ENCODE measurements at places on chromosomes 5 and 9. TPM values are rescaled to one million over a fixed set of nuclear protein-coding genes. Genes with fewer than 3 reads are reported as not detected.

Gene CDC25C
- 5.6 TPM for total RNA-seq

DNA sequence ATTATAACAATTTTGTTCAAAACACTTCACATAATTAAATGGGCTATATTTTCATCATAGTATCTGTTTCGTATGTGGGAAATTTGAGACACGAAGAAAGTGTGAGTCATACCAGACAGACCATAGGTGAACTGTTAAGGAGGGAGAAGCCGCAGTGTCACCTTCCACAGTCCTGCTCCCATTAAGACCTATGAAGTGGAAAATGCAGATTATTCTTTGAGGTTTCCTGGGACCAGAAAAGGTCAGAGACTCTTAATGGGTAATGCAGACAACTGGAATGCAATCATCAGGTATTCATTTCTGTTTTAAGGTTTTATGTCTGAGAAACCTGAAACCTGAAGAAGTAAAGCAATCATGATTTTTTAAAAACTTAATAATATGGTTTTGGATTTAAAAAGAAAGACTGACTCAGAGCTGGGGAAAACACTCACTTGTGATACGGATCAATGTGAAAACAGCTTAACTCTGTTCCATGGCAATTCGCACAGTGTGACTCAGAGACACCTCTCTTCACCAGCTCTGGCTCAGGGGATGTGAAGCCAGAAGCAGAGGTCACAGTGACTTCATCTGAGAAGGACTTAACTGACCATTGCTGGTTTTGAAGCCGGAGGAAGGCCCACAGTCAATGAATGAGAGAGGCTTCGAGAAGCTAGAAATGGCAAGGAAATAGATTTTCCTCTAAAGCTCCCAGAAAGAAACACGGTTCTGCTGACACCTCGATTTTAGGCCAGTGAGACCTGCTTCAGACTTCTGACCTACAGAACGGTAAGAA is 17.2 kb upstream of the GCNT1 start:
- peak overlapping the region; percentile 89 for H3K4me3 ChIP-seq
- DNase-seq, result no peak
- H3K27me3 ChIP-seq, result no peaks in the 10 kb centered on the region

Gene BRINP1
- total RNA-seq, result not detected

Gene LIFR
- 0.10 TPM for total RNA-seq

DNA sequence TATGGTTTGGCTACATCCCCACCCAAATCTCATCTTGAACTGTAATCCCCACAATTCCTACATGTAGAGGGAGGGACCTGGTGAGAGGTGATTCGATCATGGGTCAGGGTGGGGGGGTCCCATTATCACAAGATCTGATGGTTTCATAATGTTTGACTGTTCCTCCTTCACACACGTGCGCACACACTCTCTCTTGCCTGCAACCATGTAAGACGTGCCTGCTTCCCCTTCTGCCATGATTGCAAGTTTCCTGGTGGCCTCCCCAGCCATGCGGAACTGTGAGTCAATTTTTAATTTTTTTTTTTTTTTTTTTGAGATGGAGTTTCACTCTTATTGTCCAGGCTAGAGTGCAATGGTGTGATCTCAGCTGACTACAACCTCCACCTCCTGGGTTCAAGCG is 27.0 kb downstream of the FAM169A start:
- H3K4me3 ChIP-seq, result no peak overlapping the region
- H3K27me3 ChIP-seq, result no peaks in the 10 kb centered on the region
- H3K4me1 ChIP-seq, result peaks cover 8% of the 10 kb centered on the region
- H3K27ac ChIP-seq, result no peak overlapping the region

GRCh38 chr5:15889001-15889400 is 290.6 kb downstream of the MARCHF11 start:
- H3K36me3 ChIP-seq, result no peaks in the 10 kb centered on the region
- no peak overlapping the region for H3K27ac ChIP-seq
- H3K4me3 ChIP-seq, result no peak overlapping the region
- no peaks in the 10 kb centered on the region for H3K4me1 ChIP-seq

- peak overlapping the region; percentile 96 for H3K27ac ChIP-seq
- peaks cover 64% of the 10 kb centered on the region for H3K4me1 ChIP-seq
- H3K27me3 ChIP-seq, result no peaks in the 10 kb centered on the region
- no peak for DNase-seq
- H3K4me3 ChIP-seq, result peak overlapping the region; percentile 98
Measured at GRCh38 chr9:91421971-91422757, 1.5 kb downstream of the NFIL3 start.

Gene IL17B
- total RNA-seq, result not detected

Gene ZNF879
- total RNA-seq, result 2.2 TPM

DNA sequence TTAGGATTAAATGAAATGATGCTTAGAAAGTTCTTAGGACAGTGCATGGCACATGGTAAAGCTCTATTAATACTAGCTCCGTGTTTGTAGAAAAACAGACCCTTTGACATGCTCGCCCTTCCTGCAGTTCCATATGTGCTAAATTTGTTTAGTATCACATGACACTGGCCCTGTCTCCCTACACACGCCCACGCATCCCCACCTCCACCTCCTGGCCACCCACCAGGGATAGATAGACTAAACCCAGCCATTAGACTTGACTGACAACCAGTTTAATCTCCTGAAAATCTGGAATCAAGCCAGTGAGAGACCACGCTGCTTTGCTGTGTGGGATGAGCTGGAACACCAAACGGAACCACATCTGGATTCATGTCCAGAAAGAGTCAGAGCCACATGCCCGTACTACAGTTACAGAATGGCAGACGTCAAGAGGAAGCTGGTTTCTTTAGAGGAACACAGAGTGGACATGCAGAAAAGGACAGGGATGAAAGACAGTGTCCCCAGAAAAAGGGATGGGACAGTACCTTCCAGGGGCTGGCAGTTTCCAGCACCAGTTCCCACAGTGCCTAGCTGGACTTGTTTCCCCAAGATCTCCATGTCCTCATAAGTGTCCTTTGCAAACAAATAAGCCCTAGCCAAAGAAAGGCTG is 186.1 kb downstream of the PDZD2 start:
- no peak overlapping the region for H3K27ac ChIP-seq
- H3K4me1 ChIP-seq, result peaks cover 4% of the 10 kb centered on the region
- H3K4me3 ChIP-seq, result no peak overlapping the region
- H3K27me3 ChIP-seq, result peaks cover 3% of the 10 kb centered on the region

GRCh38 chr9:92001244-92001643 is 51.2 kb upstream of the ROR2 start:
- no peak for DNase-seq
- no peak overlapping the region for H3K27ac ChIP-seq
- no peaks in the 10 kb centered on the region for H3K4me1 ChIP-seq
- H3K27me3 ChIP-seq, result peaks cover 8% of the 10 kb centered on the region
- H3K36me3 ChIP-seq, result no peaks in the 10 kb centered on the region

DNA sequence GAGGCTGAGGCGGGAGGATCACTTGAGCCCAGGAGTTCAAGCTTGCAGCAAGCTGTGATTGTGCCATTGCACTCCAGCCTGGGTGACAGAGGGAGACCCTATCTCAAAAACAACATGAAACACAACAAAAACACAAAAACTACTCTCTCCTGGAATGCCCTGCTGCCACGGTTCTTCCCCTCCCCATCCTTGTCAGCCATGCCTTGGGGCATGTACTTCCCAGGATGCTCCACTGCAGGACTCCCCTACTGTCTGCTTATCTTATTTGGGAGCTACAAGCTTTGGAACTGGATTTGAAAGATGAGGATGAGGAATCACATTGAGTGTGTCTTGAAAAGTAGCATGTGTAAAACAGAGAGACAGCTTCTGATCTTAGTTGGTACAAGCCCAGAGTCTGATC is 40.1 kb upstream of the KIAA1958 start:
- H3K36me3 ChIP-seq, result peaks cover 2% of the 10 kb centered on the region
- H3K4me3 ChIP-seq, result no peak overlapping the region
- no peaks in the 10 kb centered on the region for H3K27me3 ChIP-seq

DNA sequence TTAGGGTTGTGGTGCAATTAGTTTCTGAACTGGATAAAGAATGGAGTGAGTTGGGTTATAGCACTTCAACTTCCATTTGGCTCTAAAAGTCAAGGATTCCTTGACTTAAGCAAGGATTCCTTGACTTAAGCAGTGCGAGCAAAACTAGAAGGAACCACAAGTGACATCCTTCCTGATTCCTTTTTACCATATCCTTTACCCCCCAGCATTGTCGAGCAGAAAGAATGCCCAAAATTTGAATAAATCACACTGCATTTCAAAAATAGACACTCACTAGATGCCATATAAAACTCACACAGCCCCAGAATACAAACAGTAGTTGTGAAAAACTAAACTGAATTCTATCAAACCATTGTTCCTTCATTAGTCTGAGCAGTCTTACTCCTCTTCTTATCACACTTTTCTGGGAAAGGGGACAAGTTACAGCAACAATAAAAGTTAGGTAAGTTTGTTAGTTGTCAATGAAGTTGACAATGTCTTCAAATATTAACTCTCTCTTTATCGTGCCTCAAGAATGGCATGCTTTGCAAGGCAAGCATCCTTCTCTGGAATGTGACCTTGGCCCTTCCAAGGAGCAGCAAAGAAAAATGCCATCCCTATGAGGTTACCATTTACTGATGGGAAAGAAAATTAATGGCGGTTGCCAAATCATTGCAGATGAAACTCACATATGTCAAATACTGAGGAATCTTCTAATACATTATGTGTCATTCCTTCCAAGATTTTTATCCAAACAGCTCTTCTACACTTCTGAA is 273.3 kb upstream of the ANKRD55 start:
- H3K36me3 ChIP-seq, result no peaks in the 10 kb centered on the region
- H3K4me1 ChIP-seq, result peaks cover 9% of the 10 kb centered on the region
- no peak for DNase-seq
- no peak overlapping the region for H3K27ac ChIP-seq

Gene DMRT2
- 1.5 TPM for total RNA-seq

GRCh38 chr9:91625331-91625730 is 201.7 kb upstream of the NFIL3 start:
- no peaks in the 10 kb centered on the region for H3K4me1 ChIP-seq
- H3K27ac ChIP-seq, result no peak overlapping the region
- peaks cover 23% of the 10 kb centered on the region for H3K27me3 ChIP-seq
- H3K4me3 ChIP-seq, result no peak overlapping the region
- DNase-seq, result no peak

Gene ENHO
- not detected for total RNA-seq

DNA sequence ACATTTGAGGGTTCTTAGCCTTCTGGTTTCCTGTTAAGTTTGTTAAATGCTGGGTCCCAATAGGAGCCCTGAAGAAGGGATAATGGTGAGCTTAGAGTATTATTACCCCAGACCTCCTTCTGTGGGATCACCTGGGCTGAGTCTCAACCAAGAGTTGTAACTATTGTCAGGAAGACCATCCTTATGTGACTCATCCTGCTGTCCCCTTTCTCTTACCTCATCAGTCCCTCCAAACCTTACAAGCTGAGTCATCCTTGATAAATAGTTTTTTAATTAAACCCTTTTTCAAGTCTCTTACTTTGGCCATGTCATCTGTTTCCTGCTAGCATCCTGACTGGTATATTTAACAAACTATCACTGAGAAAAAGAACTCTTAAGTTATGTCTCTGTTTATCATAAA is 502.8 kb downstream of the LRRC70 start:
- DNase-seq, result no peak
- no peak overlapping the region for H3K4me3 ChIP-seq
- H3K27ac ChIP-seq, result no peak overlapping the region
- no peaks in the 10 kb centered on the region for H3K4me1 ChIP-seq
- H3K27me3 ChIP-seq, result no peaks in the 10 kb centered on the region

- H3K27me3 ChIP-seq, result no peaks in the 10 kb centered on the region
- H3K4me3 ChIP-seq, result no peak overlapping the region
Measured at GRCh38 chr9:38651400-38652042, 31.1 kb upstream of the ANKRD18A start.

DNA sequence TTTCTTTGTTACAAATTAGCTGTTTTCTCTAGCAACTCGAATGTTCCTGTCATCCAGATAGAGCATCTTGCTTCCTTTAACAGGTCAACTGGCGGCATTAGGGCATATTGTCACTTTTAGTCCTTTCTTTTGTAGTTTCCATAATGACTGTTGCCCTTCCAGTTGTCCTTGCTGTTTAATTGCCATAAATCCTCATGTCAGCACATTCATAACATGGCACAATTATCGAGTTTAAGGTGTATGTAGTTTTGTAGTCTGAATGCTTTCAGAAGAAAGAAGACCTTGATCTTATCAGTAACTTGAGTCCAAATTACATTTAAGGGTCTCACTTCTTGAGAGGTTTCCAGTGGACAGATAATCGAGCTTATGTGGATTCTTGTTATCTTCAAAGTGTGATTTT is 161.7 kb upstream of the CDH12 start:
- H3K27ac ChIP-seq, result no peak overlapping the region
- no peak overlapping the region for H3K4me3 ChIP-seq
- no peaks in the 10 kb centered on the region for H3K27me3 ChIP-seq
- no peaks in the 10 kb centered on the region for H3K4me1 ChIP-seq
- no peaks in the 10 kb centered on the region for H3K36me3 ChIP-seq

- no peak overlapping the region for H3K27ac ChIP-seq
- H3K36me3 ChIP-seq, result no peaks in the 10 kb centered on the region
- DNase-seq, result no peak
- H3K27me3 ChIP-seq, result no peaks in the 10 kb centered on the region
Measured at GRCh38 chr5:91632871-91633270, 249.8 kb upstream of the ARRDC3 start.

Gene CD14
- 0.62 TPM for total RNA-seq

All from activated T-helper 1 cell treated with anti-CD3 and anti-CD28 coated beads, Interleukin-12 subunit alpha, Interleukin-12 subunit beta, Interleukin-2, Interleukin-4 antibody, amounts not matched to agents 30 ng/mL and 10 ng/mL and 1 ng/mL, durations not matched to agents 14 hours and 24 hours and 36 hours (primary cell).